ENCODE measurements at places on chromosomes 12 and 14.
A peak's percentile ranks its signal among the peaks of the same experiment; 100 is the strongest.

GRCh38 chr12:4471256-4471655 lies 25.6 kb upstream of the FGF6 start:
- no peak for DNase-seq

DNA sequence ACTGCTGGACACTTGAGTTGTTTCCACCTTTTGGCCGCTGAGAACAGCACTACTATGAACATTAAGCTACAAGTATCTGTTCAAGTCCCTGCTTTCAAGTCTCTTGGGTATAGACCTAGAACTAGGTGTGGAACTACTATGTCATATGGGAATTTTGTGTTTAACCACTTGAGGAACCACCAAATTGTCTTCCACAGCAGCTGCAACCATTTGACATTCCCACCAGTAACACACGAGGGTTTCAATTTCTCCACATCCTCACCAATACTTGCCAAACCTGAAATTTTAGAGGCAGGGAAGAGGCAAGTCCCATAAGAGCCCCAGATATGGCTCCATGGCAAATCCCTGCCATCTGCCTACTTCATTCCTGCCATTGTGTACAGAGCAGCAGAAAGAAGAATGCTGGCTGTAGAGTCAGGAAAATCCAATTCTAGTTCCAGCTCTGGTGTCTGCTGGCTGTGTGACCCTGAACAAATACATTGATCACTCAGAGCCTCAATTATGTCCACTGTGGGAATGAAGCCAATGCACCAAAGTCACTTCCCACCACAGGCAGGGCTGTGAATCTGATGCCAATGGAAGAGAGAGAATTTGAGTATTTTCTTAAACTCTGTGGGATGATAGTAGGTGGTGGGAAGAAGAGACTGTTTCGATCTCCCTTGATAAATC lies 17.8 kb downstream of the PITPNM2 start:
- DNase-seq: peak; percentile 54

GRCh38 chr12:68932128-68932960 lies 627 bp downstream of the CPM start:
- no peak for DNase-seq

DNA sequence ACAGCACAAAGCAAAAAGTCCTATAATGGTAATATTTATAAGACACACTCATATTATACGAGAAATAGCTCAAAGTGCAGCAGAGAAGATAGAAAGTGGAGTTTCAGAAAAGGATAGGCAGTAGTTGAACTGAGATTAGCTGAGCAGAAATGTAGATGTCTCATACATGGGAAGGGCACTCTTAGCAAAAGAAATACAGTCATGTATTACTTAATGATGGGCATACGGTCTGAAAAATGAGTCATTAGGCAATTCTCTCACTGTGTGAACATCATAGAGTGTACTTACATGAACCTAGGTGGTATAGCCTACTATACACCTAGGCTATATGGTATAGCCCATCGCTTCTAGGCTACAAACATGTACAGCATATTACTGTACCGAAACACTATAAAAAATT lies 671.3 kb downstream of the RPS29 start:
- no peak for DNase-seq

DNA sequence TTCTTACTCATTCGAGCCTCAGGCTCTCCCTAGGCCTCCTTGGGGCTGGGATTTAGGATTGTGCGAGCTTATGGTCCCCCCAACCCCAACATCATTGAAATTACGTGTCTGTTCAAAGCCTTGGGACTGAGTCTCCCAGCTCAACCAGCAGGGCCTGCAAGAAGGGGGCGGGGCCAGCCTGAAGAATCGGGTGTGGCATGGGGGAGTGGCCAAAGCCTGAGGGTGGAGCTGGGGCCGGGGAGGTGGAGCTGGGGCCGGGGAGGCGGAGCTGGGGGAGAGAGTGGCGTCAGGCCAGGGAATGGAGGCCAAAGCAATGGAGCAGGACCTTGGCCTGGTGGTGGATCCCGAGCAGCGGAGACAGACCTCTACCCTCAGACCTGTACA lies 24.3 kb upstream of the HSPB8 start:
- no peak for DNase-seq

GRCh38 chr14:44586910-44587309 lies 79.8 kb upstream of the FSCB start:
- DNase-seq: peak; percentile 39

GRCh38 chr14:106807493-106807892 lies 1281.1 kb downstream of the TMEM121 start:
- DNase-seq: no peak

DNA sequence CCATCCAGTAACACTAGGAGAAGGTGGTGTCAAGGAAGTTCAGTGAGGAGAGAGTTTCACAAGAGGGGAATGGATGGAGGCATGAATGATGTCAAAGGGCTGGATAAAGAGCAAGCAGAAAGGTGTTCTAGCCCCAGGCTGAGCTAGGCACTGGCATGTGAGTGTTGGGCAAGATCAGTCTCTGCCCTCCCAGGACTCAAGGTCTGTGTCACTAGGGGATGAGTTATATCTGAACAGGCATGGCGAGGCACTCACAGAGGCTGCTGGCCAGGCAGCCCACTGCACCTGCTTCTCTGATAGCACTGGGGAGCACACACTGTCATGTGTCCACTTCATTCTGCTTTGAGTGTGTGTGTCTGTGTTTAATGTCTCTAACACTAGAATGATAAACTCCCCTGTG lies 903.8 kb downstream of the BCL11B start:
- DNase-seq: peak; percentile 48

DNA sequence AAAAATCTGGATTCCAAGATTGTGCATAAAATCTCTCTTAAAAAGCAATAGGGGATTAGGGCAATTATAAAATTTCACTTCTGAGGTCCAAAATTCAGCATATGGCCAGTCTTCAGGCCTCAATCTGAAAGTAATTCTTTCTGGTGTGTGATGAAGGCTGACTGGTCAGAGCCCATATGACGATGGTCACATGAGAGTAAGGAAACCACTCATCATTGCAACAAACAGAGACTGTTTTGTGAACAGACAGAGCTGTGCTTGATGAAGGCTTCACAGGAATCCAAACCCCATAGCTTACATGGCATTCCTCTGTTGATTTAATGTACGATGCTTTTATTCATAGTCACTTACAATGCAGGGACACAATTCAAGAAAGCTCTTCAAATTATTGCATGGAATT lies 238.1 kb downstream of the APAF1 start:
- no peak for DNase-seq

DNA sequence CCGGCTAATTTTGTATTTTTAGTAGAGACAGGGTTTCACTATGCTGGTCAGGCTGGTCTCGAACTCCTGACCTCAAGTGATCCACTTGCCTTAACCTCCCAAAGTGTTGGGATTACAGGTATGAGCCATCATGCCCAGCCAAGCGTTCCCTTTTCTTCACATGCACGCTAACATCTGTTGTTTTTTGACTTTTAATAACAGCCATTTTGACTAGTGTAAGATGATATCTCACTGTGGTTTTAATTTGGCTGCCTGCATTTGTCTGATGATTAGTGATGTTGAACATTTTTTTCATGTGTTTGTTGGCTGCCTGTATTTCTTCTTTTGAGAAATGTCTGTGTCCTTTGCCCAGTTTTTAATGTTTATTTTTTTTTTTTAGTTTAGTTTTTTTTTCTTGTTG lies 10.2 kb upstream of the YARS2 start:
- no peak for DNase-seq

GRCh38 chr14:100147181-100147631 lies 12.2 kb downstream of the DEGS2 start:
- DNase-seq: peak; percentile 58

All from NCI-H510A (cell line).